ENCODE measurements at places on chromosomes 11 and 22.

DNA sequence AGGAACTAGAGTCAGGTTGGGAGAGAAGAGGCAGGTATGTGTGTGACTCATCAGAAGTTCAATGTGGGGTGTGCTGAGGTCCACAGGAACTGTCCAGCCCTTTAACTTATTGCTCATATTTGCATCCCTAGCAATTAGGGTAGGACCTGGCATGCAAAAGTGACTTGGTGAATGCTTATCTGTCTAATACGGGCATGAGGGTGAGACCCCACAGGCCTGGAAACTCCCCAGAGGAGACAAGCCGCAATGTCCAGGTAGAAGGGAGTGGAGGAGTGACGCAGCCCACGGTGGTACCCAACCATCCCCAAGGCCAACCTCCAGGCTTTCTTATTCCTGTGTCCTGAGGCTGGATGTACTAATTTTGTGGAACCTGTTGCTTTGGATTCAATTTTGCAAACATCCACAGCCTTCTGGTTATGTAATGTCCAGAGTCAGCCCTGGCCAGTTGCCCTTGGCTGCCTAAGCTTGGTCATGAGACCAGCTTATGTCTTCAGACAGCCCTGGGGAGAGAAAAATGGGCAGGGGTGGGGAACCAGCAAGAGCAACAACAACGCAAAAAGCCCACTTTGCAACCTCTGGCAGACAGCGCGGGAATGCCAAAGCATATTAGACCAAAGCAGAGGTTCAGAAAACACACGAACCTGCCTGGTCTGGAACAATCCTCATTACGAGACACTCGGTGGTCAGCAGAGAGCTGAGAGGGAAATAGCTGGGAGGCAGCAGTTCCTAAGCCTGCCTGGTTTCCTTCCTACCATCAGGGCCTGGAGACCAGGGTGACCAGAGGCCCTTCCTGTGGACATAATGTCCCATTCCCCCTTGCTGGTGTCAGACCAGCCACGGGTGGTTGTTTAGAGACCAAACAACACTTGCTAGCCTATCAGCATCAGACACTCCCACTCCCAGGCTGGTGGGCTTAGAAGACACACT is 49.3 kb downstream of the TIMP3 start:
- no peak for DNase-seq

- no peak for DNase-seq
Observed at GRCh38 chr11:104529906-104530305, 366.0 kb upstream of the PDGFD start.

- DNase-seq, result no peak
Observed at GRCh38 chr11:33724644-33725035, 11.6 kb downstream of the CD59 start.

GRCh38 chr22:39658367-39658766 is 87.8 kb downstream of the CACNA1I start:
- DNase-seq, result no peak

DNA sequence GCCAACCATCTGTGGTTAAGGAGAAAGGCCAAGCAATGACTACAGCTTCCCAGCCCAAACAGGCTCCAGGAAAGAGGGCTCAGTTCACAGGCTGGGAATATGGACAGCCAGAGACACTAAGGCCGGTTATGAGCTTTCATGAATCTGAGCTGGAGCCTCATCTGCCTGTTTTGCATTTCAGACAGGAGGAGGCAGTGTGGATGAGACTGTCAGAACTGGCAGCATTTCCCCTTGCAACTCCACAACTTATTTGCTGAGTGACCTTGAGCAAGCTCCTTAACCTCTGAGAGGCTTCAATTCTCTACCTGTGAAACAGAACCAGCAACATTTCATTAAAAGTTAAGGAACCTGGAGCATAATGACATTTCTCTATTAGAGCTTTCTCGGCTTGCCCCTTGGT is 264.0 kb downstream of the ETS1 start:
- DNase-seq, result no peak

DNA sequence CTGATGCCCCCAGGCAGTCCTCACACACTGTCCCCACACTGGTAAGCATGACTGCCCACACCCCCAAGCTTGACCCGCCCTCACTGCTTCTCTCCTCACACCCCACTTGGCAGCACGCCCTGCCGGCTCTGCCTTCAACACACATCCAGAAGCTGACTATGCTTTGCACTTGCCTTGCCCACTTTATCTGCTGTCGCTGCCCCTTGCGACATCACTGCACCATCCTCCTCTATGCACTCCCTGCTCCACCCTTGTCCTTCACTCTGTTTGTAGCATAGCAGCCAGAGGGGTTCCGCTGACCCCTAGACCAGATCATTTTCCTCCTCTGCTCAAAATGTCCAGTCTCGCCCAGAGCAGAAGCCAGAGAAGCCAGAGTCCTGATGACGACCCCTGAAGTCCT is 25.3 kb upstream of the SLC25A1 start:
- no peak for DNase-seq
